NCI-H187 treated with DMSO at 0.1 percent for 48 hours (cell line): ENCODE measurements at places on chromosomes 5 and 9.

GRCh38 chr9:93223260-93224180 is 39.6 kb downstream of the WNK2 start:
- no peak for DNase-seq

- DNase-seq = no peak
Observed at GRCh38 chr9:99072040-99072394, 32.9 kb upstream of the TGFBR1 start.

DNA sequence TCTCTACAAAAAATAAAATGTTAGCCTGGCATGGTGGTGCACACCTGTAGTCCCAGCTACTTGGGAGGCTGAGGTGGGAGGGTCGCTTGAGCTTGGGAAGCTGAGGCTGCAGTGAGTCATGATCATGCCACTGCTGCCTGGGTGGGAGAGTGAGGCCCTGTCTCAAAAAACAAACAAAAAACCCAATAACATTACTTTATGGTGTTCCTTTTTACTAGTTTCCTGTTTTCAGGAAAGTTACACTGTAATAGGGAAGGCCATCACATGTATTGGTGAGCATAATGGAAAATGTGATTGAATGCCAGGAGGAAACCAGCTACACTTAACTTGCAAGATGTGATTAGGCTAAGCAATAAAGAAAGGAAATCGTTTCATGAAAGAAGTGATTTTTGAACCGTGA is 42.7 kb downstream of the SV2C start:
- DNase-seq = no peak

GRCh38 chr9:24832307-24832706 is 286.6 kb upstream of the IZUMO3 start:
- no peak for DNase-seq

DNA sequence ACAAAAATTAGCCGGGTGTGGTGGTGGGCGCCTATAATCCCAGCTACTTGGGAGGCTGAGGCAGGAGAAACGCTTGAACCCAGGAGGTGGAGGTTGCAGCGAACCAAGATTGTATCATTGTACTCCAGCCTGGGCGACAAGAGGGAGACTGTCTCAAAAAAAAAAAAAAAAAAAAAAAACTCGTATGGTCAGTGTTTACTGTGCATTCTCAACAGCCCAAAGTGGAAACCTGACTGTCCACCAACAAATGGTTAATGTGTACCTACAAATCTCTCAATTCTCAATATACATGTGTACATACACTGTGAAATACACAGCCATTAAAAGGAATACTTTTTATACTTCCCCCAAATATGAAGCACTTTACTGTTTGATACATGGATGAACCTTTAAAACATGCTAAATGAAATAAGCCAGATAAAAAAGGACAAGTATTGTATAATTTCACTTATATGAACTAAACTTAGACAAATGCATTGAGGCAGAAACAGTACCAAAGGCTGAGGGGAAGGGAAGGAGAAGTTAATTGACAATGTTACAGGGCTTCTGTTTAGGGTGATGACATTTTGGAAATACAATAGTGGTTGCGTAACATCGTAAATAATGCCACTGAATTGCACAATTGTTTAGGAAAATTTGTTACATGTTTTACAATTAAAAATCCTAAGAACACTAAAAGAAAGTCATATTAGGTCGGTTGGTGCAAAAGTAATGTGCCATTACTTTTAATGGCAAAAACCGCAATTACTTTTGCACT is 16.5 kb downstream of the DNAJA1 start:
- DNase-seq = no peak

- DNase-seq = no peak
Observed at GRCh38 chr9:125997196-125997823, 250.1 kb downstream of the PBX3 start.

- no peak for DNase-seq
Observed at GRCh38 chr9:95880021-95880690, 4.7 kb downstream of the ERCC6L2 start.

- no peak for DNase-seq
Observed at GRCh38 chr5:119345861-119346260, 10.0 kb upstream of the TNFAIP8 start.

- no peak for DNase-seq
Observed at GRCh38 chr5:149745212-149745942, 15.3 kb downstream of the PPARGC1B start.

GRCh38 chr9:96524045-96524444 is 74.1 kb downstream of the HABP4 start:
- DNase-seq = no peak

- DNase-seq = no peak
Observed at GRCh38 chr9:94888775-94889174, 162.3 kb downstream of the AOPEP start.

- no peak for DNase-seq
Observed at GRCh38 chr9:75471549-75472114, 383.3 kb downstream of the OSTF1 start.

GRCh38 chr5:168808051-168808616 is 229.0 kb upstream of the PANK3 start:
- no peak for DNase-seq

- no peak for DNase-seq
Observed at GRCh38 chr9:99400184-99400731, 178.2 kb downstream of the SEC61B start.

DNA sequence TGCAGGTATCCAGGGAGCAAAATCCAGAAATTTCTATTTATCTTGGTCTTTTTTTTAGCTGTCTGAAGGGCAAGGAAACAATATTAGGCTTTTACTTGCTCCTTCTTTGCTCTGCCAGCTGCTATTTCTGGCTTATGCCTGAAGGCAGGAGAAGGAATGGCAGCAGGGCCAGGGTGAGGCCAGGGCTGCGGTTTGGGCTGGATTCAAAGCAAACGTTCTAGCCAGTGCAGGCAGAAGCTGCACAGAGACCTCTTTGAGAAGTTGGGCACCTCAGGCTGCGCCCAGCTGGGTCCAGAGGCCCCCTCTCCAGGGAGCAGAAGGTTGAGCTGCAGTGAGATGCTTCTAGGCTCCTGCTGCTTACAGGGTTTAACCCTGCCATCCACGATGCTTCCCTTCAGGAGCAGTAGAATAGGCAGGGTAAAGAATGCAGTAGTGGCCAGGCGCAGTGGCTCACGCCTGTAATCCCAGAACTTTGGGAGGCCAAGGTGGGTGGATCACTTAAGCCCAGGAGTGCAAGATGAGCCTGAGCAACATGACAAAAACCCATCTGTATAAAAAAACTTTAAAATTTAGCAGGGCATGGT is 201.2 kb downstream of the ADCY2 start:
- DNase-seq = no peak

DNA sequence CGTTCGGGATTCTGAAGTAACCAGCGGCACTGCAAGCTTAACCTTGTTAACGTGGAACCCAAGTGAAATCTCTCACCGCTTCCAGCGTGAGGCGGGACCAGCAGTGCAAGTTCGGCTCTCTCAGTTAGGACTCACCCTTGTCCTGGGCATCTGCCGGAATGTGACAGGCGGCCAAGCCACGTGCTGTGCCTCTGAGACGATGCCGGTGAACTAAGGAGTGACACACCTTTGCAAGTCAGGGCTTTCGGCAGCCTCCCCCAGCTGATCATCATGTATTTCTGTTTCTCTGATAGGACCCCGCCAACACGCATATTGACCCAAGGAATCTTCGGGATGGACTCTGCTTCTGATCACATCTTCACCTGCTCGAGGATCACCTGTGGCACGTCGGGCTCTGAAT is 415.0 kb upstream of the IRX1 start:
- no peak for DNase-seq

- DNase-seq = no peak
Observed at GRCh38 chr5:29085142-29085541, 2046.8 kb upstream of the CDH9 start.

DNA sequence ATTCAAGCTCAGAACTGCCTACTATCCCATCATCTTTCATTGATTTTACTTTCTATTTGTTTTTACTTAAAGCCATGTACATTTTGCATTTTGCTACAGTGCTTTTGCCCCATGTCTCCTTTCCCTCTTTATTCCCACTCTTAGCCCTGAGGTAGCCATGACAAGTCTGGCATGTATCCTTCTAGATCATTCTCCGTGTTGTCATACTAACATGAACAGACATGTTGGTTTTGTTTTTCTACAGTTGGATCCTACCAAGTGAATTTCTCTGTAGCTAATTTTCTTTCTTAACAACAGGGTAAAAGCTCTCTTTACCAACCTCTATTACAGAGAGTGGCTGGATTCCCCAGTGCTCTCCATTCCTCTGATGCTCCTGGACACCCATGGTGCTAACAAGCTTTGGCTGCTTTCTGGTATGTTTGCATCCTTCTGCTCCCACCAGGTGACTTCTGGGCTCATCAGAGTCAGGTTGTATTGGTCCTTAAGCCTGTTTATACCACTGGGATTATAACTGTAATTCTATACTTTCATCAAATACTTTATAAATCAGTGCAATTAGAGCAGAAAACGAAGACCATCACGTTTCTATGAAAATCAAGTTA is 38.8 kb upstream of the BOD1 start:
- no peak for DNase-seq

DNA sequence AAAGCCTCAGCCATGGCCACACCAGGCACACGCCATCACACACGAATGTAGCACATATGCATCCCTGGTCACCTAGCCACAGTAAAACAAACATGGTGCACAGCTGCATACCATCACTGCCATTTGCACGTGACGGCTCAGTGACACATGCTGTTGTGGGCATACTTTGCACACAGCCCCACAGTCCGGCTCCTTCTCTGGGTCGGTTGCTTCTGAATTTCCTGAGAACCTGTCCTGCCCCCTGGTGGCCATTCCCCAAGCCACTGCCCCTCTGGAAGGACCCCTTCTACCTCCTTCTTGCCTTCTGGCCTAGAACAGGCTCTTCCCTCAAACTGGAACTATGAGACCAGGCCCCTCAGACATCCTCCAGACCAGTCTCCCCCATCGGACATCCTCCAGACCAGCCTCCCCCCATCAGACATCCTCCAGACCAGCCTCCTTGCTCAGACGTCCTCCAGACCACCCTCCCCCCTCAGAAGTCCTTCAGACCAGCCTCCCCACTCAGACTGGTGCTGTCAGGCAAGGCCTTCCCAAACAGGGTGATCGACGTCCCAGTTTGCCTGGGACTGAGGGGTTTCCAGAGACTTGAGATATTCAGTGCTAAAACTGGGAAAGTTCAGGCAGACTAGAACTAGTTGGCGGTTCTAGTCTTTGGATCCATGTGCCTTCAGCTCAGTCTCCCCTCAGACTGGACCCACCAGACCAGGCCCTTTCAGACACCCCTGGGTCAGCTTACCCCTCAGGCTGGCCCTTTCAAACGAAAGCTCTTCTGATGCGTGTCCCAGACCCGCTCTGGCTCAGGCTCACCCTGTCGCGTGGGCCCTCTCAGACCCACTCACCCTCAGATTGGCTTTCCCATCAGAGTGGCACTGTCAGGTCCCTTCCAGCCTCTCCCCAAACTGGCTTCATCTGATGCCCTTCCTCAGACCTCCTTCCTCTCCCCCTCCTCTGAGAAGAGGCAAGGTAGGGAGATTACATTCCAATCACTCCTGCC is 24.3 kb upstream of the ENHO start:
- no peak for DNase-seq

DNA sequence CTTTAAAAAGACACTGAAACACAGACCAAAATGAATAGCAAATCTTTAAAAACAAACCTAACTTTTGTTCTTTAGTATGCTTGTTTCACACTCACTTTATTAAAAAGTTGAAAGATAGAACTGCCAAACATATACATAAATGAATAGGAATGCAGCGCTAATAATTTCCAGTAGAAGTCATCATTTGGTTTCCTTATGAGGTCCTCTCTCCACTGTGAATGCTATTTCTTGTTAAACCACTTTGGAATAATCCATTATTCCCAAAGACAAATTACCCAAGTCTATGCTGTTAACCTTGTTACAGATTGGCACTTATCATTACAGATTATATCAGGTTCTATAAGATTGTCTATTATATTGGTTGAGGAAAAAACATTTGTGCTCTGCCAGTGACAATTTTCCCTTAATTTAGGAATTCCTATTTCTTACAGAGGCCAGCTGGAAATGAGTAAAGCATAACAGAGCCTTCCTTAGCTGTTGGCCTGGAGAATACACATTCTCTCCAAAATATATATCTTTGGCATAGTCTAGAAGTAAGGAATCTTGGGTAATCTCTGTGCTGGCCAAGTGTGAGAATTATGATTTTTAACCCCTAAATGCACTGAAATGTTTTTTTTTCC is 29.3 kb upstream of the MINAR2 start:
- no peak for DNase-seq

GRCh38 chr9:124489222-124489621 is 18.0 kb downstream of the NR5A1 start:
- no peak for DNase-seq

DNA sequence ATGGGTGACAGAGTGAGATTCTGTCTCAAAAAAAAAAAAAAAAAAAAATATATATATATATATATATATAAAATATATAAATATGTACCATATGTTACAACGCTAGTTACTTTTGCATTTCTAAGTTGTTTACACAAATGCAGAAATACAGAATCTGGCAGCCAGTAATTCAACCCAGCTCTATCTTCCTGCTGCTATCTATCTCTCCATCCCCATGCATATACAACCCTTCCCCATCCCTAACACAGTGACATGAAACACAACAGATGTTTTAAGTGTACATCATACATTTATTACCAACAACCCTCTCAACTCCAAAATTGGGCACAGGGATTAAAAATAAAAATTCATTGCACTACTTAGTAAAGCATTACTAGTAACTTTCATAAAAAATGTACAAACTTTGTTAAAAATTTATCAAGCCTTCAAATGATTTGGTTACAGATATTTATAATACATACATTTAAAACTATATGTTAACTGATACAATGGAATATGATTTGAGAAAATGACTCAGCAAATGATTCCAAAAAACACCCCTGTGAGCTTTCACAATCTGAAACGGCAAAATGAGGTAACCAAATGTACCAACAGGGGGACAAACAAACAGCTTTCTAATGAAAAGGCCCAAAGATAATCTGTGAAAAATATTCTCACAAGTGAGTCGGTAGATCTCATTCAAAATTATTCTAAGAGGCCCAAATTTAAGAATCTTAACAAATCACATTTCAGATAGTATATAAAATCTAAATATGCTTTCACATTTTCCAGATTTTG is 63.8 kb downstream of the RNF38 start:
- DNase-seq = no peak

DNA sequence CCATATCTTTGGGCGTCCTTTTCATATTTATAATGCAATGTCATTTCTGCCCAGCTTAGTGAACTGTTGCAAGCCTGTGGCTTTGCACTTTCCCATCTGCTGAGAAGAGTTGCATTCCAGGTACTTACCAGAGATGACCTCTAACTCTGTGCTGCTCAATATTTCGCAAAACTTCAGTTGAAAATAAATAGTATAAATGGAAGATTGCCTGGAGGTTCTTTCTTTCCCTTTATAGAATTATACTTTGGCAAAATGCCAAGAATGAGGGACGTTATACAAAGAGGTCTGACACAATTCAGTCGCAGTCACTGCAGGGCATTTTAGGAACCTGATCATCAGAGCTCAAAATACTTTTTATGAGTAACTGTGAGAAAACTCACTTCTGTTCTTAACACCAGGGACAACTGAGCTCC is 18.9 kb upstream of the VLDLR start:
- DNase-seq = no peak

- DNase-seq = no peak
Observed at GRCh38 chr5:33649549-33650482, 209.1 kb downstream of the TARS1 start.

- no peak for DNase-seq
Observed at GRCh38 chr9:105968811-105969466, 274.6 kb downstream of the TMEM38B start.

- no peak for DNase-seq
Observed at GRCh38 chr5:82730913-82731312, 346.3 kb downstream of the TMEM167A start.

GRCh38 chr9:99257723-99258389 is 35.8 kb downstream of the SEC61B start:
- no peak for DNase-seq

GRCh38 chr5:132238169-132238744 is 10.6 kb upstream of the P4HA2 start:
- no peak for DNase-seq
